ENCODE measurements at places on chromosomes 12 and 14. TPM values are rescaled to one million over a fixed set of nuclear protein-coding genes. Genes with fewer than 3 reads are reported as not detected.

The HELB gene
- 0.58 TPM for total RNA-seq

The ACOT4 gene
- total RNA-seq, result not detected

The ABCB9 gene
- not detected for total RNA-seq

The TAS2R19 gene
- 12.3 TPM for total RNA-seq

The RPL6 gene
- total RNA-seq, result 1,135 TPM

The PKP2 gene
- total RNA-seq, result 85.8 TPM

The HDAC7 gene
- total RNA-seq, result 61.4 TPM

The NXPH4 gene
- total RNA-seq, result 0.18 TPM

The GALNT8 gene
- not detected for total RNA-seq

The MANSC1 gene
- total RNA-seq, result 33.3 TPM

The MSRB3 gene
- total RNA-seq, result 142 TPM

The CDH24 gene
- 3.7 TPM for total RNA-seq

The CCDC177 gene
- 0.18 TPM for total RNA-seq

The LRP6 gene
- total RNA-seq, result 76.6 TPM

The POP5 gene
- total RNA-seq, result 62.3 TPM

The OTX2 gene
- not detected for total RNA-seq

The POTEG gene
- total RNA-seq, result not detected

The OAS2 gene
- 11.4 TPM for total RNA-seq

The PPM1H gene
- total RNA-seq, result 0.29 TPM

The ACSM4 gene
- total RNA-seq, result not detected

The USP44 gene
- total RNA-seq, result not detected

The SSTR1 gene
- total RNA-seq, result 13.4 TPM

The CTSG gene
- not detected for total RNA-seq

The MYH6 gene
- not detected for total RNA-seq

The IL22 gene
- total RNA-seq, result not detected

The PLEKHH1 gene
- total RNA-seq, result 136 TPM

The KCNMB4 gene
- not detected for total RNA-seq

The RILPL1 gene
- total RNA-seq, result 24.5 TPM

The ZDHHC22 gene
- total RNA-seq, result not detected

The IL26 gene
- not detected for total RNA-seq

The FOXM1 gene
- total RNA-seq, result 3.5 TPM

The WNT1 gene
- total RNA-seq, result not detected

The SPIC gene
- 0.58 TPM for total RNA-seq

The ZBTB42 gene
- 59.7 TPM for total RNA-seq

The PRH2 gene
- total RNA-seq, result not detected

The DPF3 gene
- total RNA-seq, result 1.0 TPM

The TUBA1B gene
- total RNA-seq, result 529 TPM

The CCDC198 gene
- not detected for total RNA-seq

The LRRIQ1 gene
- total RNA-seq, result not detected

The PSEN1 gene
- total RNA-seq, result 76.4 TPM

The STRAP gene
- 105 TPM for total RNA-seq

The USP15 gene
- 119 TPM for total RNA-seq

The PRICKLE1 gene
- 10.3 TPM for total RNA-seq

The CPNE6 gene
- not detected for total RNA-seq

The KRT74 gene
- not detected for total RNA-seq

The MYF6 gene
- not detected for total RNA-seq

The LGR5 gene
- 0.58 TPM for total RNA-seq

The GPD1 gene
- 1.8 TPM for total RNA-seq

The SIX6 gene
- total RNA-seq, result not detected

The PAWR gene
- total RNA-seq, result 391 TPM

The CDCA3 gene
- 19.6 TPM for total RNA-seq
